ENCODE measurements at places on chromosomes 4 and X. TPM values are rescaled to one million over a fixed set of nuclear protein-coding genes. Genes with fewer than 3 reads are reported as not detected.

DNA sequence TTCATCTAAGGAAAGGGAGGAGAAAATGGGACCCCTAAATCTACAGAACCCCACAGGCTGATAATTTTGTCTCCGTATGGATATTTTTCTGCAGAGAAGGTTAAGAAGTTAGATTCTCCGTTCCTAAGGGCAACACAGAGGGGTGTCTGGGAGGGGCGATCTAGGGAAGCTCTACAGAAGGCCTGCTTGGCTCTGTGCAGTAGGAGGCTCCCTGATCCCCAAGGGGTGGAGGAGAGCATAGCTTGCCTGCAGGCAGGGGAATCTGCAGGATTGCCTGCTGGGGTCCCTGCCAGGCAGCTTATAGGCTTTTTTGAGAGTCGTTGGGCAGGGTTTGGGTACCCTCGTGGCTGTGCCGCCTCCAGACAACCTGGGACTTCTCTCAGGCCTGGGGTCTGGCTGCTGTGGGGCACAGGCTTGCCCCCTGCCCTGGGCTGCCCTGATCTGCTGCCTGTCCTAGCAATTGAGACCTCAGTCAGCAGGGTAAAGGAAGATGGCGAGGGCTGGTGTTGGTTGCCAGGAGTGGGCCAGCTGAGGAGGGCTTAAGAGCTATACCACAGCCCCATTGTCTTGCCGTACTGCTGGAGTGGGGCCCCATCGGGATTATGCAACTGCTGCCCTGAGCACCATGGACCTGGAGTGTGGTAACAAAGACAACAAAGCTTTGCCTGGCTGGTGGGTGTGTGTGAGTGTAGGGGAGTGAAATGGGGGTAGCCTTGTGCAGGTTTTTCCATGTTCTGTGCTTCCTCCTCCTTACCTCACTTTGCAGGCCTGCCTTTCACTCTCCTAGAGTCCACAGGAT is 74.1 kb downstream of the EFNB1 start:
- H3K4me1 ChIP-seq = no peaks in the 10 kb centered on the region
- no peak overlapping the region for H3K27ac ChIP-seq
- DNase-seq = peak; percentile 3
- no peaks in the 10 kb centered on the region for H3K27me3 ChIP-seq

- H3K36me3 ChIP-seq = no peaks in the 10 kb centered on the region
- H3K27me3 ChIP-seq = no peaks in the 10 kb centered on the region
- no peak overlapping the region for H3K27ac ChIP-seq
- H3K4me1 ChIP-seq = no peaks in the 10 kb centered on the region
- DNase-seq = no peak
- H3K4me3 ChIP-seq = no peak overlapping the region
Observed at GRCh38 chr4:85642356-85643100, 167.6 kb downstream of the ARHGAP24 start.

- no peak overlapping the region for H3K4me3 ChIP-seq
- no peak for DNase-seq
- no peaks in the 10 kb centered on the region for H3K27me3 ChIP-seq
- no peak overlapping the region for H3K27ac ChIP-seq
- peaks cover 20% of the 10 kb centered on the region for H3K36me3 ChIP-seq
- H3K4me1 ChIP-seq = peaks cover 10% of the 10 kb centered on the region
Observed at GRCh38 chr4:4284827-4285618, 4.9 kb downstream of the LYAR start.

- DNase-seq = no peak
- no peak overlapping the region for H3K4me3 ChIP-seq
- peaks cover 18% of the 10 kb centered on the region for H3K4me1 ChIP-seq
Observed at GRCh38 chr4:4387531-4388310, 819 bp downstream of the NSG1 start.

GRCh38 chr4:120798570-120798969 is 124.0 kb downstream of the PRDM5 start:
- H3K27me3 ChIP-seq = no peaks in the 10 kb centered on the region
- no peak overlapping the region for H3K4me3 ChIP-seq

- no peak for DNase-seq
- no peaks in the 10 kb centered on the region for H3K4me1 ChIP-seq
- no peak overlapping the region for H3K4me3 ChIP-seq
- H3K36me3 ChIP-seq = peaks cover 31% of the 10 kb centered on the region
- H3K27me3 ChIP-seq = no peaks in the 10 kb centered on the region
Observed at GRCh38 chr4:55439023-55439422, 43.3 kb downstream of the TMEM165 start.

DNA sequence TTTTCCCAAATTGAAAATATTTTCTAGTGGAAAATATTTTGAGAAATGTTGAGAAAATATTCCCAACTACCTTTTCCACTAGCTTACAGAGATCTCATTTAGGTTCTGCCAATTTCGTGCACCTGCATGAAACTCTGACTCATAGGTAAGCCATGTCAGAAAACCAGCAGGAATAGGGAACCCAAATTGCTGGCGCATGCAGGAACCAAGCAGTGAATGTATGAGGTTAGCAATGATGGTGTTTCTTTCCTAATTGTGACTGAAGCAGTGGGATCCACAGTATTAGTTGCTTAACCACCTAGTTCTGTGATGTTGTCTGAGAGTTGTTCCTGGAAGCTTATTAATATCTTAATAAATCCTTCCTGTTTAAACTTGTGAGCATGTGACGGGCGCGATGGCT is 381.0 kb upstream of the TRAM1L1 start:
- H3K36me3 ChIP-seq = no peaks in the 10 kb centered on the region
- DNase-seq = no peak
- no peak overlapping the region for H3K4me3 ChIP-seq
- H3K27ac ChIP-seq = no peak overlapping the region

- no peaks in the 10 kb centered on the region for H3K4me1 ChIP-seq
- H3K36me3 ChIP-seq = no peaks in the 10 kb centered on the region
- no peak for DNase-seq
- no peaks in the 10 kb centered on the region for H3K27me3 ChIP-seq
Observed at GRCh38 chrX:32395878-32396277, 815.5 kb downstream of the DMD start.

GRCh38 chr4:15809058-15809457 is 30.9 kb downstream of the CD38 start:
- DNase-seq = no peak
- no peaks in the 10 kb centered on the region for H3K27me3 ChIP-seq
- H3K36me3 ChIP-seq = no peaks in the 10 kb centered on the region
- H3K4me1 ChIP-seq = no peaks in the 10 kb centered on the region
- H3K4me3 ChIP-seq = no peak overlapping the region

DNA sequence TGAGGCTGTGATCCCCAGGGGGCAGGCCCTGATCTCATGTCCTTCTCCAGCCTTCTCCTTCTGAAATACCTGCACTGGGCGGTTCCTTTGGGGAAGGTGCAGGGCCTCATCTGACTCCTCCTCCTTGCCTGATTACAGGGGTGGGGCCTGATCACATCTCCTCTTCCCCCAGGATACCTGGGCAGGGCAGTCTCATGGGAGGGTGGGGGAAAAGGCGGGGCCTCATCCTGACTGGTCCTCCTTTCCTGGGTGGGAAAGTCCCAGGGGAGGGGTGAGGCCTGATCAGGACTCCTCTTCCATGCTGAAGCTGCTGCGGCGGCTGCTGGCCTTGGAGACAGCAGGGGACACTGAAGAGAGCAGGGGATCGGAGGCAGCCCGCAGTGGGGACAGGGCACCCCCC is 13.3 kb downstream of the TFE3 start:
- no peaks in the 10 kb centered on the region for H3K4me1 ChIP-seq
- peaks cover 8% of the 10 kb centered on the region for H3K36me3 ChIP-seq
- DNase-seq = no peak
- H3K4me3 ChIP-seq = no peak overlapping the region
- no peak overlapping the region for H3K27ac ChIP-seq

- H3K27ac ChIP-seq = no peak overlapping the region
- no peak overlapping the region for H3K4me3 ChIP-seq
- H3K27me3 ChIP-seq = no peaks in the 10 kb centered on the region
- no peaks in the 10 kb centered on the region for H3K4me1 ChIP-seq
Observed at GRCh38 chr4:145042601-145043285, 55.3 kb downstream of the ANAPC10 start.

GRCh38 chrX:17559728-17560379 is 177.4 kb upstream of the SCML1 start:
- H3K27me3 ChIP-seq = no peaks in the 10 kb centered on the region
- no peak overlapping the region for H3K27ac ChIP-seq
- peaks cover 4% of the 10 kb centered on the region for H3K4me1 ChIP-seq

- no peak overlapping the region for H3K27ac ChIP-seq
- peaks cover 8% of the 10 kb centered on the region for H3K4me1 ChIP-seq
- no peaks in the 10 kb centered on the region for H3K27me3 ChIP-seq
- DNase-seq = no peak
- no peak overlapping the region for H3K4me3 ChIP-seq
Observed at GRCh38 chr4:92270908-92271307, 32.9 kb upstream of the GRID2 start.

- no peaks in the 10 kb centered on the region for H3K36me3 ChIP-seq
- DNase-seq = peak; percentile 76
- H3K4me1 ChIP-seq = peaks cover 25% of the 10 kb centered on the region
- no peaks in the 10 kb centered on the region for H3K27me3 ChIP-seq
- peak overlapping the region; percentile 32 for H3K27ac ChIP-seq
Observed at GRCh38 chr4:6955261-6955911, 45.8 kb downstream of the TBC1D14 start.

- peak; percentile 24 for DNase-seq
- peak overlapping the region; percentile 21 for H3K27ac ChIP-seq
- no peaks in the 10 kb centered on the region for H3K4me1 ChIP-seq
- H3K27me3 ChIP-seq = no peaks in the 10 kb centered on the region
- H3K4me3 ChIP-seq = no peak overlapping the region
- H3K36me3 ChIP-seq = no peaks in the 10 kb centered on the region
Observed at GRCh38 chr4:91064157-91064853, 937.1 kb downstream of the CCSER1 start.

- H3K4me1 ChIP-seq = peaks cover 36% of the 10 kb centered on the region
- H3K4me3 ChIP-seq = no peak overlapping the region
- no peaks in the 10 kb centered on the region for H3K36me3 ChIP-seq
- no peak for DNase-seq
- no peaks in the 10 kb centered on the region for H3K27me3 ChIP-seq
- no peak overlapping the region for H3K27ac ChIP-seq
Observed at GRCh38 chr4:24856586-24856985, 56.3 kb downstream of the CCDC149 start.

- no peak overlapping the region for H3K27ac ChIP-seq
- H3K4me3 ChIP-seq = no peak overlapping the region
- peaks cover 18% of the 10 kb centered on the region for H3K4me1 ChIP-seq
Observed at GRCh38 chr4:128548381-128548780, 260.8 kb upstream of the PGRMC2 start.

Gene SOWAHD
- not detected for total RNA-seq

Gene TCEANC
- total RNA-seq = 6.9 TPM

Gene PABPC1L2B
- not detected for total RNA-seq

Gene USP53
- 42.5 TPM for total RNA-seq

Gene CC2D2A
- 15.0 TPM for total RNA-seq

Gene CTAG1A
- total RNA-seq = not detected

Gene RPL10
- total RNA-seq = 4,077 TPM

Gene RAB40AL
- total RNA-seq = 5.6 TPM
